ENCODE measurements at places on chromosomes 3 and 15.

GRCh38 chr3:50637011-50637410 is 20.1 kb downstream of the MAPKAPK3 start:
- DNase-seq: no peak

DNA sequence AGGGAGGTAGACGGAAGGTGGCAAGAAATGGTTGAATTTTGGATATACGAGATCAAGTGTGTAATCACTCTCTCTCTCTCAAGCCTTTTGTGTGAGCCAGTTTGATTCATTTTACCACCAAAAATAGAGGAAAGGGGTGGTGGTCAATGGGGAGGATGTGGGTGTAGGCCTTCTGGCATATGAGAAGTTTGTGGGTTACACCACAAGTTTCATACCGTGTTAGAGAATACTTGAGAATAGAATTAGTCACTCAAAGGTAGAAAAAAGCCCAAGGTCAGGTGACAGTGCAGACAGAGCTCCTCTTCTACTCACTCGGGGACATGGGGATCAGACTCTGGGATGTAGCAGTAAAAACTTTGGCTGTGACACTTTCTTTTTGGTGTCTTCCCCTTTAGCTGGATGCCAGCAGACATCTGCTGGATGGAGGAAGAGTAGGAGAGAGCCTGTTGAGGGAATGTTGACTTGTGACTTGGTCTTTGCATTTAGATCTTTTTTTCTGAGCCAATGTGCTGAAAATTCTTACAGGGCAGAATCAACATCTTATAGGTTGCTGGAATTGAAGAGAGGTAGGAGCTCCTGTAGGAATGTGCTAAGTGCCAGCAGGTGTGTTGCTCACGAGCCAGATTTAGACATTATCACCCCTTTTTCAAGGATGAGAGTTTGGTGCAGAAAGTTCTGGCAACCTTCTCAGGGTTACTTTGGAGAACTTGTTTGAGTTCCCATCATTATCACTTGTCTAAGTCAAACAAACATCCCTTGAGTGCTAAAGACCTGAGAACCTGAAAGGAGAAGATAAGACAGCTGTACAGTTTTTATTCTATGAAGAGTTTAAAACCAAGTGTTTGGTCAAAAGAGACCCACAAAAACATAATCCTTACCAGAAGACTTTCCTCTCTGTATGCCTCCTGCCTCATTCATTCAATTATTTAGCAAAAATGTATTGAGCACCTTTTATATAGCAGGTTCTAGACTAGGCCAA is 43.9 kb upstream of the RYK start:
- DNase-seq: no peak

DNA sequence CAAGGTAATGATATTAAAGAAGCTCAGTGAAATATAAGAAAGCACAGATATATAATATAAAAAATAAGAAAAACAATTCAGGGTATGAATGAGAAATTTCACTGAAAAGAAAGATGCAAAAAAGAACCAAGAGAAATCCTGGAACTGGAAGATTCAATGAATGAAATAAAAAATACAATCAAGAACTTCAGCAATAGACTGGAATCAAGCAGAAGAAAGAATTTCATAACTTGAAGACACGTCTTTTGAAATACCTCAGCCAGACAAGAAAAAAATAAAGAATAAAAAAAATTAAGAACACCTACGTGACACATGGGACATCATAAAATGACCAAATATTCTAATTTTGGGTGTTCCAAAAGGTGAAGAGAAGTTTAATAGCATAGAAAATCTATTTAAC is 104.6 kb upstream of the NEO1 start:
- DNase-seq: no peak

GRCh38 chr3:4750306-4750968 is 228.8 kb upstream of the BHLHE40 start:
- DNase-seq: no peak

DNA sequence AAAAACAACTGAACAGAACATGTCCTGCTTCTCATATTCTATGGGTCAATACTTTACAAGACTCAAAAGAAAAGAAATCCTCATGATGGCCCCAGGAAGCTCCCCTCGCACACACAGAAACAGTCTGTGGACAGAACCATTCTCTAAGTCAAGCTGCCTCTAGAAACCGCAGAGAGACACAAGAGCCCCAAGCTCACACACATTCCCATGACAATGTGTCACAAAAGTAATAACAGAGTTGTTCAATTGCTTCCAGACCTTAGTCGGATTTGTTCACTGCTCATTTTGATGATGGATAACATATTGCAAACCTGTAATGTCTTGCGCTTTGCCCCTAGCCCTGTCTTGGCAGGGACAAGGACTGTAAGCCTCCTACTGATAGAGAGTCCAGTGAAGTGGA is 60.9 kb downstream of the UMPS start:
- no peak for DNase-seq

DNA sequence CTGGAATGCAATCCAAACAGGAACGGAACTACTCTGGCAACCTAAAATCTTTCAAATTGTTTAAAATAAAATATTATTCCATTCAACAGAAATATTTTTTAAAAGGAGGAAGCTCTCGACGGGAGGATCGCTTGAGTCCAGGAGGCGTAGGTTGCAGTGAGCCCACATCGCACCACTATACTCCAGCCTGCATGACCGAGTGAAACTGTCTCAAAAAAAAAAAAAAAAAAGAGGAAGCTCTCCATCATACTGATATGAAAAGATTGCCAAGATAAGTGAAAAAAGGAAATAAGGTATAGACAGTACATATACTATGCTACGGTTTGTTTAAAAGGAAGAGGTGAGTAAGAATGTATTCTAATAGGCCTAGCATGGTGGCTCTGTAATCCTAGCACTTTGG is 3.6 kb downstream of the RAD18 start:
- no peak for DNase-seq

DNA sequence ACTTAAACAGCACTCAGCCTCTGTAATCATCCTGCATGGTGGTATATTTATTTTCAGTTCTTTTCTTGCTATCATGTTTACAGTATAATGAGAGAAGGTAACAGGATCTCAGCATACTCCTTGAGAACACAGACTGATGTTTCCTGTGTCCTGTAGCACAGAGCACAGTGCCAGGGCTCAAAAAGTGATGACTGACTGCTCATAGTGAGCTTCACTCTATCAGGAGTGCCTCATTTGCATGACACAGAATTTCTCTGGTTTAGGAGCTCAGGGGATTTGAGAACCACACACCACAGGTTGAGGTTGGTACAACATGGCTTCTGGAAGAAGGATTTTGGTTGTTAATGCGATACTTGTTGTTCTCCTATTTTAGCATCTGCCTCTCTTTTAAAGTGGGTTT is 68.5 kb upstream of the SLC2A2 start:
- no peak for DNase-seq

- no peak for DNase-seq
Measured at GRCh38 chr3:13898346-13898745, 18.5 kb upstream of the WNT7A start.

DNA sequence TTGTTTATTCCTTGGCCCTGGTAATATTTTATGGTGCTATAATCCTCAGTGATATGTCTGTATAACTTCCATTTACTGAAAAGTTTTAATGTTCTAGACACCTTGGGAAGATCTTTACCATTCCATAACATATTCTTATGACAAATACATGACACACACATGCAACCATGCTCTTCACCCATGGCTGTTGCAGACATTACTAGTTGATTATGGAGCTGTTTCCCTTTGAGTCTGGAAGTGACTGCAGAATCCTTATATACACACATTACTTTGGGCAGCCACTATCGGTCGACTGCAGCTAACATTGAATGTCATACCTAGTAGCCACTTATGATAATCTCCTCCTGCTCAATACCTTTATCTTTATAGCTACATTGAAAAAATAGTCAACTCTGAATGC is 243.1 kb upstream of the ADAMTS9 start:
- DNase-seq: no peak

DNA sequence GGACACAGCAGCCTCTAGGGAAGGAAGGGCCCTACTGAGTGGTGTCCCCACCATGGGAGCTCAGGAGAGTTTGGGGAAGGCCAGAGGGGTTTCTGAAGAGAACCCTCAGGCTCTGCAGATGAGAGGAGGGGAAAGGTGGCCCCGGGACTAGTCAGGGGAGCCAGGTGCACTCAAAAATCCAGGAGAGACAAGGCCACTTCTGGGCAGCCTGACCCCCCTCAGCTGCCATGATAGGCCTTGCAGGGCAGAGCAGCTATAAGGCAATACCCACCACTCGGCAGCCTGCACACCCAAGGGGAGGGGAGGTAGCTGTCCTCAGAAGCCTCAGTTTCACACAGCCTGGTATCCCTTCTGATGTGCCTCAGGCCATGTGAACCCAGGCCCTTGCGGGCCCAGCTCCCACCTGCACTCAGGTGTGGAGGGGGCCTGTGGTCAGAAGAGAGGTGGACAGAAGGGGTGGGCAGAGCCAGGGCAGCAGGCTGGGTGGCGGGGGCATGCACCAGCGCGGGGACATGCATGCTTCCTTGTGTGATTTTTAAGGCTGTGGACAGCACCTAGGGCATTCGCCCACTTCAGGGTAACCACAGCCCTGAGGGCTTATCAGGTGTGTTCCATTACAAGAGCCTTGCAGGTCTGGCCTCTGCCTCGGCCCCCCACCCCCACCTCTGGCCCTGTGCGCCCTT is 34.6 kb downstream of the SRPRB start:
- DNase-seq: no peak

- DNase-seq: no peak
Measured at GRCh38 chr3:141391991-141392316, 23.6 kb downstream of the ZBTB38 start.

DNA sequence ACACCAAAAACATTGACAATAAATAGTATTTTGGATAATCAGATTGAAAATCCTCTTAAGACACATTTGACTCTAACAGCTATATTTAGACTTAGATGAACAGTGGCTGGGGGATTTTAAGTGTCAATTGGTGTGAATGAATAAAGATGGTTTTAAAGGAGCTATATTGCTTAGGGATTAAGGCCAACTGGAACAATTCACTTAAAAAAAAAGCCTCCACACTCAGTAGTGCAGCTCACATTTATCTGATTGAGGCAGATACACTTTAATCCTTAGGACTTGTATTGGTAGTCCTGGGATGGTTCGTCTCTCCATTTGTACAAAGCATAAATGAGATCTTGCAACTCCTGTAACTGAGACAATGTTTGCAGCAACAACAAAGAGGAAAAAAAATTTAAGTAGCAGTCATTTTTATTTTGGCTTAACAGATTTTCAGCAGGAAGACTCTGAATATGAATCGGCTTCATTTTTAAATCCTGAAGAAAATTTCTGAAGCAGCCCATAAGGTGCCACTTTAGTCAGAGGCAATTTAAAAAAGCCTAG is 112.0 kb downstream of the UACA start:
- no peak for DNase-seq

- no peak for DNase-seq
Measured at GRCh38 chr15:92839696-92840095, 60.4 kb upstream of the CHD2 start.

DNA sequence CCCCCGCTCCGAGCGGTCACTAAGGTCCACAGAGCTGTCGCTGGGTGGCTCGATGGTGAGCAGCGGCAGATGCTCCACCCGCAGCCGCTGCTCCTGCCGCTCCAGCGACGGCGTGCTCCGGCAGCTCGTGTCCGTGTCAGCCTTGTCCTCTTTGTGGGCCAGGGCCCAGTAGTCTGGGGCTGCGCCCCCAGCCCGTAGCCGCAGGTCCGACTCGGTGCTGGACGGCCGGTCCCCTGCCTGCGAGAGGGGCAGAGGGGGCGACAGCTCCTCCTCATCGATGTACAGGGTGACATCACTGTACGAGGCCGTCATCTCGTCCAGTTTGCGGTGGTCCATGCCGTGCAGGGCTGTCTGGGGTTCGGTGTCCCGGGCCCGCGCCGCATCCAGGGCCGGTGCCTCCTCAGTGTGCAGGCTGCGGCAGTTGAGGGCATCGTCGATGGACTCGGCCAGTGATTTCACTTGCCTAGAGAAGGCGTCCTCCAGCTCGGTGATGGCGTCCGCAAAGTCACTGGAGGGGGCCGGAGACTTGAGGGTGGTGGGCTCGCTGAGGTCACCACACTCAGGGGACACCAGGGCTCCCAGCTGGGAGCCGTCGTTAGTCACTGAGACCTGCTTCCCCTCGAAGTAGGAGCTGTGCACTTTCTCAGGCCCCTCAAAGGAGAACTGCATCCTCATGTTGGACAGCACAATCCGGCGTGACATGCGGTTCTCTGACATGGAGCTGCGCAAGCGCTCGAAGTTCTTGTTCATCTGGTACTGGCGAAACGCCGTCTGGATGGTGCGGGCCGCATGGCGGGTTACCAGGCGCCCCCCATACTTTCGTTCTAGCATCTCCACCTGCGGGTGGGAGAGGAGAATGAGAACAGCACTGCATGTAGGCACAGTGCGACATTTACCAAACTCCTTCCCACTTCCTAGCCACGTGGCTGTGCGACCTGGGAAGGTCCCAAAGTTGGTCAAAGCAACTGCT is 94.8 kb upstream of the RPL32 start:
- DNase-seq: no peak

- no peak for DNase-seq
Measured at GRCh38 chr3:50418850-50419249, 59.5 kb upstream of the TMEM115 start.

GRCh38 chr3:36282766-36283165 is 97.5 kb upstream of the STAC start:
- DNase-seq: no peak

DNA sequence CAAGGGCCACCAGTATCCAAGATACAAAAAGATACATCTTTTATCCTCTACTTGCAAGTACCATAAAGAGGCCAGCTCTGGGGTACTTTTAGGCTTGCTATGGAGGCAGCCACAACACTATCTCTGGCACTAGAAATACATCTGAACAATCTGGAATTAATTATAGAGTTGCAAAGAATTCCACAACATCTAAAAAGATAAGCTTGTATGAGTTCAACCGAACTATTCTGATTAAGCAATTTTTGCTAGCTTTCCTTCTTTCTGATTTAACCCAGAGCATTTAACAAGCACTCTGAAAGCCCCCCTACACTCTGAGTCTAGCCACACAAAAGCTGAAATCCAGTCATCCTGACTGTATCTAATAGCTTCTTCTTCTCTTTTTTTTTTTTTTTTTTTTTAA is 95.4 kb downstream of the FRMD5 start:
- no peak for DNase-seq

DNA sequence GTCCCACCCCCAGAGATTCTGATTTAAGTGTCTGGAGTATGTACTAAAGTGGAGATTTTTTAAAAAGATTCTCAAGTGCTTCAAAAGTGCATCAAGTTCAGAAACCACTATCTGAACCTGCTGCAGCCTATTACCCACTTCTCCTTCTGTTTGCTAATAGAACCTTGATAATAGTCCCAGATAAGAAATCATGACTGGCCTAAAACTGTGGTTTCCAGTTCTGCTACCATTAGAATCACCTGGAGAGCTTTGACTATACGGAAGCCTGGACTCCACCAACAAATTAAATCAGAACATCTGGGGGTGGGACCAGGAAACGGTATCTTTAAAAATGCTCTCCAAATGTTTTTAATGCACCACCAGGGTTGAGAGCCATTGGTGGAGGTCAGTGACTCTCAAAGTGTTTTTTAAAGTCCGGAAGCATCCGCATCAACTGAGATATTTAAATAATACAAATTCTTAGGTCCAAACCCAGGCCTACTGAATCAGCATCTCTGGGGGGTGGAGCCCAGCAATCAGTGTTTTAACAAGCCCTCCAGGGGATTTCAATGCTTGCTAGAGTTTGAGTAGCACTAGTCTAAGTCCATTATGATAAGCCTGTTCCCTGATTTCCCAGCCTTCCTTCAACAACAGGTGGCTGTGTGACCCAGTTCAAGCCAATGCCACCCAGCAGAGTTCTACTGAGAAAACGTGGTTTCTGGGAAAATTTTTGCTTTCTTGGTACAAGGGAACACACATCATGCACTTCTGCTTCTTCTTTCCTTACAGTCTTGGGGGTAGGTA is 45.4 kb upstream of the TIPARP start:
- no peak for DNase-seq

GRCh38 chr3:37806505-37807200 is 55.0 kb upstream of the CTDSPL start:
- no peak for DNase-seq
